ENCODE measurements at places on chromosomes 2 and 18. TPM values are rescaled to one million over a fixed set of nuclear protein-coding genes. Genes with fewer than 3 reads are reported as not detected.

Gene MCM6
- total RNA-seq, result 113 TPM

Gene LBH
- total RNA-seq, result 53.0 TPM

GRCh38 chr2:145874466-145874865, 1354.5 kb upstream of the ZEB2 start:
- no peaks in the 10 kb centered on the region for H3K4me1 ChIP-seq
- no peaks in the 10 kb centered on the region for H3K27me3 ChIP-seq
- H3K36me3 ChIP-seq, result no peaks in the 10 kb centered on the region

GRCh38 chr2:218806346-218806978, 24.5 kb downstream of the CYP27A1 start:
- H3K36me3 ChIP-seq, result peaks cover 15% of the 10 kb centered on the region
- no peak overlapping the region for H3K4me3 ChIP-seq
- H3K27ac ChIP-seq, result no peak overlapping the region
- H3K4me1 ChIP-seq, result peaks cover 3% of the 10 kb centered on the region
- no peak for DNase-seq
- H3K27me3 ChIP-seq, result no peaks in the 10 kb centered on the region

DNA sequence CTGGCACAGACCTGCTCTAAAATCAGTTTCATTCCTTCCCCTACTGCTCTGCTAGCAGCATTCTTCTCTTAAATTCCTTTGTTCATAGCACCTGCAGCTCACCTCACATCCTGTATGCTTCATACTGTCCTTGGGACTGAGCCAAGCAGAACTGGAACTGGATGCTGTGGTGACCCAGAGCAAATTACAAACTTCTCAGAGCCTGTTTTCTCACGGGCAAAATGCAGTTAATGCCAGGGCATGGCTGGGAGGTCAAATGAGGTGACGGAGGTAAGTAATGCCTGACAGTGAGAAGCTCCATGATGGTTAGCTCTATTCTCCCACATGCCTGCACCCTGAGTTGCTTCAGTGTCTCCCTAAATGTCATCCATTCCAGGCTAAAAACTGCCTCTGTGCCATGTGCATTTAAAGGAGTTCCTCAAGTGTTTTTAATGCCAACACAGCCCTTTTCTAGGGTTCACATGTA, 29.7 kb downstream of the C2orf42 start:
- no peaks in the 10 kb centered on the region for H3K4me1 ChIP-seq
- no peak overlapping the region for H3K4me3 ChIP-seq
- H3K27ac ChIP-seq, result peak overlapping the region; percentile 1

- H3K4me3 ChIP-seq, result no peak overlapping the region
- DNase-seq, result peak; percentile 77
- no peak overlapping the region for H3K27ac ChIP-seq
- peaks cover 14% of the 10 kb centered on the region for H3K27me3 ChIP-seq
- peaks cover 2% of the 10 kb centered on the region for H3K36me3 ChIP-seq
- H3K4me1 ChIP-seq, result peaks cover 2% of the 10 kb centered on the region
Measured at GRCh38 chr2:10914272-10914693, 2.5 kb downstream of the KCNF1 start.

- H3K4me1 ChIP-seq, result peaks cover 7% of the 10 kb centered on the region
- no peak for DNase-seq
- H3K27me3 ChIP-seq, result no peaks in the 10 kb centered on the region
- H3K36me3 ChIP-seq, result no peaks in the 10 kb centered on the region
Measured at GRCh38 chr2:70115646-70116442, 28.6 kb downstream of the PCBP1 start.

All from H9 (cell line).